GM06990 (cell line): ENCODE measurements at places on chromosomes 12 and 14.
A peak's percentile ranks its signal among the peaks of the same experiment; 100 is the strongest.

DNA sequence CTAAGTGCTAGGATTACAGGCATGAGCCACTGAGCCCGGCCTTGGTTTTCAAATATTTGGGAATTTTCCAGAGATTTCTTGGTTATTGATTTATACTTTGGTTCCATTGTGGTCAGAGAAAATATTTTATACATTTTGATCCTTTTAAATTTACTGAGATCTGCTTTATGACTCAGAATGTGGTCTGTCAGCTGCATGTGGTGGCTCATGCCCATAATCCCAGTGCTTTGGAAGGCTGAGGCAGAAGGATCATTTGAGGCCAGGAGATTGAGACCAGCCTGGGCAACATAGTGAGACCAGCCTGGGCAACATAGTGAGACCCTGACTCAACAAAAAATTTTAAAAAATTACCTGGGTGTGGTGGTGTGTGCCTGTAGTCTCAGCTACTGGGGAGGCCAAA lies 49.8 kb downstream of the ADCK1 start:
- no peak for DNase-seq

DNA sequence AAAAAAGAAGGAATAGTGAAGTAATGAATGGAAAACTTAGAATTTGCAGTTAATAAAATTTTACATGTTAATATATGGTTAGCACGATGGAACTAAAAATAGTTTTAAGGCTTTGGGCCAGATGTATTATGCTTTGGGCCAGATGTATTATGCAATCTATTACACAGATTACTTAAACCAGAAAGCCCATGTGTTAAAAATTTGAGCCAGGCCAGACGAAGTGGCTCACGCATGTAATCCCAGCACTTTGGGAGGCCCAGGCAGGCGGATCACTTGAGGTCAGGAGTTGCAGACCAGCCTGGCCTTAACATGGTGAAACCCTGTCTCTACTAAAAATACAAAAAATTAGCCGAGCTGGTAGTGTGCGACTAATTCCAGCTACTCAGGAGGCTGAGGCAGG lies 17.2 kb downstream of the IFT81 start:
- DNase-seq = no peak

DNA sequence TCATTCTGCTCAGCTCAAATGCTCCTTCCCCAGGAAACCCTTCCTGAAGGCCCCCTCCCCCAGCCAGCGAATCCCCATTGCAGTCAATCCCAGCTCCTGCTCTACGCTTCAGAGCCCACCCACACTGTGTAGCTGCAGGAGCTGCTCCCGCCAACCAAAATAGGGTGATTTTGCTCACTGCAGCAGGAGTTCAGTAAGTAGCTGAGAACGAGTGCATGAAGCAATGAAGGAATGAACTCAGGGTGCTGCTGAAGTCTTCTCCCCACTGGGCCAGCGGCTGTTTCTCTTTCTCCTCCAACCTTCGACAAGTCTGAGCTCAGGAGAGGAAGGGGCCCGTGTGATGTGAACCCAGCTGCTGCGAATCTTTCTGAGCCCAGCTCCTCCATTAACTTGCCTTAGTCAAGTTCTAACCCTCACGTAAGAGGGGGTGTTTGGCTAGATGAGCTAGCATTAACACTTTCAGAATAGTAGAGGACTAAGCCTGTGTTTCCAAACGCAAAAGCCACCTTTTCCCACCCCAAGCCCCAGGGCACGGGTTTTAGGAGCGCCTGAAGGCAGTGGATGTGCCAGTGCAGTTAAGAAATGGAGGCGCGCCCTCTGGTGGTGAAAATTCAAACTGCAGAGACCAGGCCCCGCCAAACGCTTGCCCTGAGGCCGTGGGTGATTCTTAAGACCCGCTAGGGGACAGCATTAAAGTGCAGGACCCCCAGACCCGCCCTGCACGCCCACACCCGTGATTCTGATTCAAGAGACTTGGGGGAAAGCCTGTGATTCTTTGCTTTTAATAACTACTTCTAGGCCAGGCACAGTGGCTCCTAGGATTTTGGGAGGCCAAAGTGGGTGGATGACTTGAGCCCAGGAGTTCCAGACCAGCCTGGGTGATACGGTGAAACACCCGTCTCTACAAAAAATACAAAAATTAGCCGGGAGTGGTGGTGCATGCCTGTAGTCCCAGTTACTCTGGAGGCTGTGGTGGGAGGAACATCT lies 11.9 kb upstream of the SERPINA4 start:
- DNase-seq = peak; percentile 41

GRCh38 chr14:87810711-87811110 lies 182.3 kb downstream of the GALC start:
- no peak for DNase-seq

DNA sequence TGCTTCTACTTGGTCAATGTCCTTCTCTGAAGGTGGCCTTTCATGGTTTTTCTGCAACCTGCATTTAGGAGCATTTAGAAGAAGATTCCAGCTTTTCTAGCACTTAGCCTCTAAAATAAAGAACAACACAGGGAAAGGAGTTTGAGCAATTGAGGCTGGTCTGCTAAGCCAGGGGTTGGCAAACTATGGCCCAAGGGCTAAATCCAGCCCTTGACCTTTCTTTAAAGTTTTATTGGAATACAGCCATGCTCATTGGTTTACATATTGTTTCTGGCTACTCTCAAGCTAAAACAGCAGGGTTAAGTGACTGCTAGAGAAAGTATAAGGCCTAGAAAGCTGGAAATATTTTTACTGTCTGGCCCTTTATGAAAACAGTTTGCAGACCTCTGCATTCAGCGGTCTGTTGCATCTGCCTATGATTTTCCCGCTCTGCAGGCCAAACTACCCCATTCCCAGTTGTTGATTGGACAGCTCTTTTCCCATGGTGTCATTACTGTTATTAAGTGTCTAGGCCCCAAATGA lies 39.3 kb downstream of the SPRING1 start:
- DNase-seq = no peak

GRCh38 chr12:97194546-97194945 lies 268.1 kb upstream of the RMST start:
- no peak for DNase-seq

DNA sequence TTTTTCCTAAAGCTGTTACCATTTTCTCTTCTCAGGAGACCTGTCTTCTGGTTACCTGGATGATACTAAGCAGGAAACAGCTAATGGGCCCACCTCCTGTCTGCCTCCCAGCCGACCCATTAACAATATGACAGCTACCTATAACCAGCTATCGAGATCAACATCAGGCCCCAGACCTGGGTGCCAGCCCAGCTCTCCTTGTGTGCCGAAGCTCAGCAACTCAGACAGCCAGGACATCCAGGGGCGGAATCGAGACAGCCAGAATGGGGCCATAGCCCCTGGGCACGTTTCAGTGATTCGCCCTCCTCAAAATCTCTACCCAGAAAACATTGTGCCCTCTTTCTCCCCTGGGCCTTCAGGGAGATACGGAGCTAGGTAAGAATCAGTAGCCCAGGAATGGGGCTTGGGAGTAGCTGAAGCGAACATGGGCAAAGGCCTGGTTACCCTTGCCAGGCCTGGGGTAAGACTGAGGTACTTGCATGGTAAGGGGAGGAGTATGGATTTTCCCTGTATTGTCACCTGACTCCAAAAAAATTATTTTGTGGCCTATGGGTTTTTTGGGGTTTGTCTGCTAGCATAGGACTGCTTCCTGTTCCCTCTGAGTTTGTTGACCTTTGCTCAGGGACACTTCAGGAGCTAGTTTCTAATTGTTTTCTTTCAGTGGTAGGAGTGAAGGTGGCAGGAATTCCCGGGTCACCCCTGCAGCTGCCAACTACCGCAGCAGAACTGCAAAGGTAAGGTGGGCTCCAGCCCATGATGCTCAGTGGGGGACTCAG lies 26.6 kb downstream of the TRAFD1 start:
- no peak for DNase-seq

DNA sequence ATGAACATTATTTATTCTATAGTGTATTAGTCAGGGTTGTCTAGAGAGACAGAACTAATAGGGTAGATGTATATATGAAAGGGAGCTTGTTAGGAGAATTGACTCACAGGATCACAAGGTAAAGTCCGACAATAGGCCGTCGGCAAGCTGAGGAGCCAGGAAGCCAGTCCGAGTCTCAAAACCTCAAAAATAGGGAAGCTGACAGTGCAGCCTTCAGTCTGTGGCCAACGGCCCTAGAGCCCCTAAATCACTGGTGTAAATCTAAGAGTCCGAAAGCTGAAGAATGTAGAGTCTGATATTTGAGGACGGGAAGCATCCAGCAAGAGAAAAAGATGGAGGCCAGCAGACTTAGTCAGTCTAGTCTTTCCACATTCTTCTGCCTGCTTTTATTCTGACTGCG lies 912.2 kb downstream of the FLRT2 start:
- no peak for DNase-seq

- DNase-seq = no peak
These were observed 24.7 kb upstream of the OR6J1 start for GRCh38 chr14:22668863-22669262.
